Lung microvascular endothelial cell (primary cell): ENCODE measurements at places on chromosomes 3 and 15. TPM values are rescaled to one million over a fixed set of nuclear protein-coding genes. Genes with fewer than 3 reads are reported as not detected.

CELF6 gene
- total RNA-seq, result 0.20 TPM in 1 of 2 replicates, not detected in the other

KNG1 gene
- not detected in 2 replicates for total RNA-seq

- no peak for DNase-seq
These were observed 52.2 kb downstream of the REC114 start for GRCh38 chr15:73495181-73495580.

GRCh38 chr3:140093742-140094141, 158.8 kb downstream of the CLSTN2 start:
- DNase-seq, result peak; percentile 0

DNA sequence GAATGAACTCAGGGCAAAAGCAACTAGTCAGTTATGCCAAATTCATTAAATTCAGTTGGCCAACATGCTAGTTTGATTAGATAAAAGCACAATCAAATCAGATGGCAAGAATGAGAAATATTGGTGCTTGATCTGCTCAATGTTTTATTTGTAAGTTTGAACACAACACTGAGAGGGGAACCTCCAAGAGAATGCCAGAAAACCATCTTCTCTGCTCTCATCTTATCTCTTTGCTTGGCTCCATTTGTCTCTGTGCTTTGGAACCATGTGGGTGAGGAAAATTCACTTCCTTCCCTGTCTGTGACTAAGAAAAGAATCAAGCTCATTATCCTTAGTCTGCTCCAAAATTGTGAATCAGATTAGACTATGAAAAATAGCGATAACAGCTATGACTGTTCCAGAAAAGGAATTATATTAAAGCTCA, 43.6 kb upstream of the DCBLD2 start:
- peak; percentile 44 for DNase-seq
